ENCODE measurements at places on chromosomes 7 and 10.
A peak's percentile ranks its signal among the peaks of the same experiment; 100 is the strongest.

DNA sequence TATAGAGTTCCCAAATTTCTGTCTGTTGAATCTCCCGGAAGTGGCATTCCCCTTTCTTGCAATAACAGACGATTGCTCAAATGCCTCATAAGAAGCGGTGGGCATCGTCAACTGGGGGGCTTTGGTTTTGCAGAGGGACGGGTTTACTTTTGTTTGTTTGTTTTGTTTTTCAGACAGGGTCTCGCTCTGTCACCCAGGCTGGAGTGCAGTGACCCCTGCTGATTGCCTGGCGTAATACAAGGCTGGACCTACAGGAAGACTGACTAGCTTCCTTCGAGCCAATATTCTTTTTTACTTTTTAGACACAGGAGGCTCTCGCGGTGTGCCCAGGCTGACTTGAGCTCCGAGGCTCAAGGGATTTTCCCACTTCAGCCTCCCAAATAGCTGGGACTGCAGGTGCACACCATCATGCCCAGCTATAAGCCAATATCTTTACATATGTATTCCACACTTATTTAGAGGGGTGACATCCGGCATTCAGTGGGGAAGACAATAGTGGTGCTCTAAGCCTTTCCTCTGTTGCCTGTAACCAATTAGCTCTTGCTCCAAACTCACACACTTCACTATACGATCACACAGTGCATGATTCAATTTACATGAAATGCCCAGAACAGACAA lies 58.1 kb downstream of the FHIP2A start:
- DNase-seq, result peak; percentile 48

- peak; percentile 34 for DNase-seq
Observed at GRCh38 chr7:151087245-151088018, 1.2 kb downstream of the AGAP3 start.

- no peak for DNase-seq
Observed at GRCh38 chr7:13880789-13881188, 108.7 kb downstream of the ETV1 start.

- peak; percentile 33 for DNase-seq
Observed at GRCh38 chr10:24723788-24724380, at the start of gene ARHGAP21. ARHGAP21 (minus strand) TSS chr10:24723887; CDS start chr10:24721899, 1,988 bp downstream.

GRCh38 chr10:4698075-4698474 lies 127.9 kb upstream of the AKR1E2 start:
- no peak for DNase-seq

DNA sequence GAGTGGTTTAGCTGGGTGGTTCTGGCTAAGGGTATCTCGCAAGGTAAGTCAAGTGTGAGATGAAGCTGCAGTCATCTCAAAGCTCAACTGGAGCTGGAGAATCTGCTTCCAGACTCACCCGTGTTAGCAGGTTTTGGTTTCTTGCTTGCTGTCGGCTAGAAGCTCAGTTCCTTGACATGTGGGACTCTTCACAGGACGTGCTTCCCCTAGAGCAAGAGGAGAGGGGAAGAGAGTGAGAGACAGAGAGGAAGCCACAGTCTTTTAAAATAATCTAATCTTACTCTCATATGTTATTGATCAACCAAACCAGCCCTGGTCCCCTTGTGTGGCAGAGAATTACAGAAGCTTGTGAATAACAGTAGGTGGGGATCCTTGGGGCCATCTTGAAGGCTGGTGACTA lies 199.5 kb downstream of the REEP3 start:
- DNase-seq, result peak; percentile 9

GRCh38 chr10:86922553-86922961 lies 34.9 kb downstream of the MMRN2 start:
- DNase-seq, result no peak

Data from CD4-positive, alpha-beta T cell treated with Interleukin-21 for 1 hour (primary cell).